ENCODE measurements at places on chromosomes 3 and 15. TPM values are rescaled to one million over a fixed set of nuclear protein-coding genes. Genes with fewer than 3 reads are reported as not detected.

GRCh38 chr3:150145659-150146058, 175.0 kb upstream of the PFN2 start:
- no peak overlapping the region for H3K27ac ChIP-seq
- no peaks in the 10 kb centered on the region for H3K4me1 ChIP-seq
- no peaks in the 10 kb centered on the region for H3K36me3 ChIP-seq
- no peak overlapping the region for H3K4me3 ChIP-seq
- no peak for DNase-seq
- no peaks in the 10 kb centered on the region for H3K27me3 ChIP-seq

The PLSCR2 gene
- total RNA-seq = not detected

The LRCH3 gene
- 62.2 TPM for total RNA-seq

- H3K27me3 ChIP-seq = no peaks in the 10 kb centered on the region
- no peak overlapping the region for H3K27ac ChIP-seq
- H3K4me1 ChIP-seq = peaks cover 11% of the 10 kb centered on the region
- no peak overlapping the region for H3K4me3 ChIP-seq
- DNase-seq = no peak
These were observed 34.8 kb downstream of the SUMF1 start for GRCh38 chr3:4432259-4432658.

DNA sequence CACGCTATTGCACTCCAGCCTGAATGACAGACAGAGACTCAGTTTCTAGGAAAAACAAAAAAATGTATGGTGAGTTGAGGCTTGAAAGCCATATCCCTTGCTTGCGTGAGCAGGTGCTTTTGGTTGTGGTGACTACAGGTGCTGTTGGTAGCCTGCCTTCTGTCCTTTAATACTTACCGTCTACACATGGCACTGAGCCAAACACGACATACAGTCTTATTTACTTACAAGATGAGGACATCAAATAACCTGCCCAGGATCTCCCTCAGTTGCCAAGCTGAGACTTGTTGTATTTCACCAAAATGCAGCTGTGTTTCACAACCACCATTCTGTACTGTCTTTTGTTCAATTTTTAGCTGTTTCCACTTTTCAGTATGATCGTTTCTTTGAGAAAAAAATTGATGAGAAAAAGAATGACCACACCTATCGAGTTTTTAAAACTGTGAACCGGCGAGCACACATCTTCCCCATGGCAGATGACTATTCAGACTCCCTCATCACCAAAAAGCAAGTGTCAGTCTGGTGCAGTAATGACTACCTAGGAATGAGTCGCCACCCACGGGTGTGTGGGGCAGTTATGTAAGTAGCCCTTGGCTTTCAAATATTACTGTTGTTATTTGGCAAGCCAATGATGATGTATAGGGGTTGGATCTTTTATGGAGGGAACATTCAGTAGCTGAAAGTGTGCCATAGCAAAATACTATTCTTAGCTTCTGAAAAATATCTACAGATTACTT, 6.5 kb downstream of the ALAS1 start:
- no peak for DNase-seq
- peaks cover 47% of the 10 kb centered on the region for H3K36me3 ChIP-seq
- H3K27ac ChIP-seq = no peak overlapping the region
- H3K4me3 ChIP-seq = peak overlapping the region; percentile 44
- H3K27me3 ChIP-seq = peaks cover 3% of the 10 kb centered on the region

The SQOR gene
- 3.8 TPM for total RNA-seq

- H3K4me3 ChIP-seq = no peak overlapping the region
- no peaks in the 10 kb centered on the region for H3K27me3 ChIP-seq
- no peaks in the 10 kb centered on the region for H3K36me3 ChIP-seq
- no peaks in the 10 kb centered on the region for H3K4me1 ChIP-seq
- H3K27ac ChIP-seq = no peak overlapping the region
These were observed 21.4 kb downstream of the ERICH6 start for GRCh38 chr3:150682279-150682678.

- H3K4me3 ChIP-seq = no peak overlapping the region
- H3K27ac ChIP-seq = peak overlapping the region; percentile 36
- peaks cover 2% of the 10 kb centered on the region for H3K4me1 ChIP-seq
These were observed 17.7 kb downstream of the MRPL3 start for GRCh38 chr3:131485119-131485518.

GRCh38 chr3:53254509-53255422, 1.1 kb downstream of the TKT start:
- H3K27ac ChIP-seq = peak overlapping the region; percentile 77
- DNase-seq = peak; percentile 62
- peaks cover 40% of the 10 kb centered on the region for H3K4me1 ChIP-seq
- peaks cover 10% of the 10 kb centered on the region for H3K27me3 ChIP-seq

- H3K36me3 ChIP-seq = no peaks in the 10 kb centered on the region
- no peak overlapping the region for H3K27ac ChIP-seq
- peaks cover 8% of the 10 kb centered on the region for H3K4me1 ChIP-seq
- no peak for DNase-seq
- no peak overlapping the region for H3K4me3 ChIP-seq
These were observed 20.0 kb upstream of the GRIP2 start for GRCh38 chr3:14560110-14560509.

GRCh38 chr15:89024418-89024817, 63.8 kb upstream of the ABHD2 start:
- no peaks in the 10 kb centered on the region for H3K36me3 ChIP-seq
- DNase-seq = no peak
- no peak overlapping the region for H3K4me3 ChIP-seq
- H3K4me1 ChIP-seq = no peaks in the 10 kb centered on the region

DNA sequence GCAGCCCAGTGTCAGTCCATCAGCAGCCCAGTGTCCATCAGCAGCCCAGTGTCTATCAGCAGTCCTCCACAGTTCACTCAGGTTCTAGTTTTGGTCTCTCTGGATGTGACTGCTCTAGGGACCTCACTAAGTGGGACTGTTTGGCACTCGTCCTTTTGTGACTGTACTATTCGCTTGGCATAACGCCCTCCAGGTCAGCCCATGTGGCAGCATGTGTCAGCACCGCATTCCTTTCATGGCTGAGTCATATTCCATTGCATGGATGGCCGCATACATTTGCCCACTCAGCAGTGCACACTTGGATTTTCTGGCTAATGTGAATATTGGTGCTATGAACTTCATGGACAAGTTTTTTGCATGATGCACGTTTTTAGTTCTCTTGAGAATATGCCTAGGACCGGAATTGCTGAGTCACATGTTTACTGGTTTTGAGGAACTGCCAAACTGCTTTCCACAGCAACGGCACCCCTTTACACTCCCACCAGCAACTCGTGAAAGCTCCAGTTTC, 16.4 kb downstream of the CHST13 start:
- peaks cover 5% of the 10 kb centered on the region for H3K27me3 ChIP-seq
- DNase-seq = no peak
- no peak overlapping the region for H3K4me3 ChIP-seq
- H3K27ac ChIP-seq = no peak overlapping the region

- H3K27me3 ChIP-seq = no peaks in the 10 kb centered on the region
- no peak overlapping the region for H3K4me3 ChIP-seq
- DNase-seq = no peak
- no peaks in the 10 kb centered on the region for H3K36me3 ChIP-seq
- H3K27ac ChIP-seq = no peak overlapping the region
These were observed 119.7 kb upstream of the PHLDB2 start for GRCh38 chr3:111739311-111739911.

- no peak for DNase-seq
- no peaks in the 10 kb centered on the region for H3K4me1 ChIP-seq
- no peaks in the 10 kb centered on the region for H3K36me3 ChIP-seq
- no peak overlapping the region for H3K27ac ChIP-seq
- no peak overlapping the region for H3K4me3 ChIP-seq
These were observed 53.8 kb downstream of the SAMMSON start for GRCh38 chr3:70053293-70053692.

DNA sequence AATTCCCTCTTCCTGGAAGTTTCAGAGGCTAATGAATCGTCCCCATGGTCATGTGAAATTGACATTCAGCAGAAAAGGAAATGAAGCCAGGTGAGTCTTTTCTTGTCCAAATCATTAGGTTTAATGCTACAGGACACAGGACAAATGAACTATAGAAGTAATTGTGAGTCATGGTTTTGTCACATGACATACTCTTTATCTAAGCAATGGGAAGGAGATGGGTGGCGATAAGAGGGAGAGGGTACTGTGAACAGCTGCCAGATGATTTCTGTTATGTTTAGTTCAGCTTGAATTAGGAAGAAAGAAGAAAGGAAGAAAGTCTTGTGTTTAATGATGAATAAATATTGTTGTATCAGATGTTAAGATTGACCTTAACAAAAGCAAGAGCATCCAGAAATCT, 515.4 kb upstream of the ZNF717 start:
- H3K4me3 ChIP-seq = no peak overlapping the region
- no peak overlapping the region for H3K27ac ChIP-seq
- no peaks in the 10 kb centered on the region for H3K27me3 ChIP-seq
- no peak for DNase-seq

The CCR3 gene
- total RNA-seq = not detected

DNA sequence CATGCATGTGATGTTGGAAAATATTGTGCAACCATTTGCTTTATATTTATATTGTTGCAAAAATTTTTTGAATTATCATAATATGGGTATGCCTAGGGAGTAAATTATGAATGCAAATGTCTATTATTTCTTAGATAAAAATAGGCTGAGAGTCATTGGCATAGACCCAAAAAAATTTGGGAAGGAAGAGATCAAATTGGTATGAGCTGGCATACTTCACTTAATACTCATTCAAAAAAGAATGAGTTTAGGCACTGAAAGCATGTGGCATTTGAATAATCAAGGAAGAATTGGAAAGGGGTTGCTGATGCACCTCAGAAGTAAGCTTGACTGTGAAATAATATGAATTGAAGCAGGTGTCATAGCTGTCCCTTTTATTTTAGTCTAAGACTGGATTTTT, 764.0 kb upstream of the DPPA4 start:
- DNase-seq = no peak
- no peak overlapping the region for H3K4me3 ChIP-seq
- no peak overlapping the region for H3K27ac ChIP-seq
- H3K27me3 ChIP-seq = no peaks in the 10 kb centered on the region

The DISP2 gene
- 3.6 TPM for total RNA-seq

DNA sequence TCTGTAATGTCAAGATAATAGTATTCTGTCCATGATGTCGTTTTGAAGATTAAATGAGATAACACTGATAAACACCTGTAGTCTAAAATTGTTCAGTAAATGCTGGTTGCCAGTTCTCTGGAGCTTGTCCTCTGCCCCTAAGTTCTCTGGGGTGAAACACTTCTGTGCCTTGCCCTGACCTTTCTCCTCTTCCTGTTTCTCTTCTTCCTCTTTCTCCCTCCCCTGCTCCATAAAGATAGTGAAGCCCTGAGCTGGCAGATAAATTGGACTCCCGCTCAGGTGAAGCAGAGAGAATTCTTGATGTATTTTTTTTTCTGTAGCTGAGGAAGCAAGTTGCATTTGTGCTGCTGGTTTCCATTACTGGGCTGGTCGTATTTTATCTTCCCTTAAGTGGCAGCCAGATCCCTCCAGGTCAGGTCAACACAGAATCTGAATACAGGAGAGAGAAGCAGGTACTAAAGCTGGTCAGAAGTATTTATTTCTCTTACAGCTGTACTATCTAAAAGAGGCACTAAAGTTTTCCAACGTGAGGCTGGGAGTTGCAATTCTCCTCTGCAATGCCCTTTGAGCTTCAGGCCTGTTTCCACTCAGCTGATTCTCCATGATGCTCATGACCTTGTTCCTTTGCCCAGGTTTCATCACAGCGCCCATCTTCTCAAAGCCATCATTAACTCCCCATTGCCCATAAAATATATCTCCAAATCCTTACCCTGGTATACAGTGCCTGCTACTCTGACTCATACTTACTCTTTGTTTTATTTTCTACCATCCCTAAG, 319.3 kb upstream of the CFAP20DC start:
- peaks cover 16% of the 10 kb centered on the region for H3K4me1 ChIP-seq
- no peak for DNase-seq
- H3K27ac ChIP-seq = no peak overlapping the region
- no peak overlapping the region for H3K4me3 ChIP-seq
- no peaks in the 10 kb centered on the region for H3K36me3 ChIP-seq
